ENCODE measurements at places on chromosomes 5 and 9.

GRCh38 chr5:179164331-179165311 lies 104.4 kb downstream of the ZNF354C start:
- DNase-seq, result no peak

DNA sequence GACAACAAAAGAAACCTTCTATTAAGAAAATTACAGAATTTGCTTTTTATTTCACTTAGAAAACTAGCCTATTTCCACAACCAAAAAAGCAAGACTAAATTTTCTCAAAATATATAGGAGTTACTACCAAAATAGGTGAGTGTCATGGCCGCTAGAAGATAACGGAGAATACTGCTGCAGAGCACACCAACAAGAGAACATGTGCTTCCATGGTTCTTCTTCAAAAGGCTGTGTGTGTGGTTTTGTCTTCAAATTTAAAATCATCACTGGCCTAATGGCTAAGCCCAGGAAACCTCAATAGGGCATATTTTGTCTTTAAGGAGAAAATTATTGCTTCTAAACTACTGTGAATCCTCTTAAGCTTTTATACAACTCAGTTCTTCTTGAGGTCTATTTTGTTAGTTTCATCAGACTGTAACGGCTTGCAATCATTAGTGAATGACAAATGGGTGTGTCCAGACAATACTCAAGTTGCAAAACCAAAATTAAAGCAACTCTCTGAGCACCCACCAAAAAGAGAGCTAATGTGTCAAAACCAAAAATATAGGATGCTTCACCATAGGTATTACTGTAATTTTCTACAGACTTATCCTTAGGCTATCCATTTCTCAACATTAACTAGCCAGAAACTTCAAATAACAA lies 3.3 kb downstream of the SETX start:
- DNase-seq, result no peak

DNA sequence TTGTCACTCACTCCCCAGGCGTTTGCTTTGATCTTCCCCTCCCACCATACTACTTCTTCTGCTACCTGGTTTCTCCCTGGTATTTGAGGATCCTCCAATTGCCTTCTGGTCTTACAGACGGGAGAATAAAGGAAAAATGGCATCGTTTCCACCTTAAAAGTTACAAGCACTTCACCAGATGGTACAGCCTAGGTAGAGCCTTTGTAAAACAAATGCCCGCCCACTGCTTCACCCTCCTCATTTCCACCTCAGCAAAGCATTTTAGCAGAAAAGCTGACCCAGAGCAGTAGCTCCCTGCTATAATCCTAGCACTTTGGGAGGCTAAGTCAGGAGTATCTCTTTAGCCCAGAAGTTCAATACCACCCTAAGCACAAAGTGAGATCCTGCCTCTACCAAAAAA lies 5.1 kb upstream of the ANXA2R start:
- no peak for DNase-seq

DNA sequence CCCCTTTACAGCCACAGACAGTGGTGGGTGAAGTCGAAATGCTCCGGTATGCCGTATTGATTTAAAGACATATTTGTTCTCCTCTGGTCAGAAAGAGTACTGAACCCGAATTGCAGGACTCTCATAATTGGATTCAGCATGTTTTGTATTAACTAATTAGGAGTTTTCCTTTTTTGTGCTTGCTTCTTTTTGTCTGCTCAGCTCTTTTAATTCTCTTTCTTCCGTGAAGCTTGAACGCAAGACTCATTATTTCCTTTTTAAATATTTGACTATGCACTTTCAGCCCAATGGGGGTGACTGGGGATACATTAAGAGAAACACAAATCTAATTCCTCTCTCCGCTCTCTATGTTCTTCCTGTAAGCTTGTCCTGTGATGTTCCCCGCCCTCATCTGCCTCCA lies 246.6 kb upstream of the IRX2 start:
- no peak for DNase-seq

- DNase-seq, result no peak
Measured at GRCh38 chr5:137734962-137735554, 831 bp downstream of the KLHL3 start.

DNA sequence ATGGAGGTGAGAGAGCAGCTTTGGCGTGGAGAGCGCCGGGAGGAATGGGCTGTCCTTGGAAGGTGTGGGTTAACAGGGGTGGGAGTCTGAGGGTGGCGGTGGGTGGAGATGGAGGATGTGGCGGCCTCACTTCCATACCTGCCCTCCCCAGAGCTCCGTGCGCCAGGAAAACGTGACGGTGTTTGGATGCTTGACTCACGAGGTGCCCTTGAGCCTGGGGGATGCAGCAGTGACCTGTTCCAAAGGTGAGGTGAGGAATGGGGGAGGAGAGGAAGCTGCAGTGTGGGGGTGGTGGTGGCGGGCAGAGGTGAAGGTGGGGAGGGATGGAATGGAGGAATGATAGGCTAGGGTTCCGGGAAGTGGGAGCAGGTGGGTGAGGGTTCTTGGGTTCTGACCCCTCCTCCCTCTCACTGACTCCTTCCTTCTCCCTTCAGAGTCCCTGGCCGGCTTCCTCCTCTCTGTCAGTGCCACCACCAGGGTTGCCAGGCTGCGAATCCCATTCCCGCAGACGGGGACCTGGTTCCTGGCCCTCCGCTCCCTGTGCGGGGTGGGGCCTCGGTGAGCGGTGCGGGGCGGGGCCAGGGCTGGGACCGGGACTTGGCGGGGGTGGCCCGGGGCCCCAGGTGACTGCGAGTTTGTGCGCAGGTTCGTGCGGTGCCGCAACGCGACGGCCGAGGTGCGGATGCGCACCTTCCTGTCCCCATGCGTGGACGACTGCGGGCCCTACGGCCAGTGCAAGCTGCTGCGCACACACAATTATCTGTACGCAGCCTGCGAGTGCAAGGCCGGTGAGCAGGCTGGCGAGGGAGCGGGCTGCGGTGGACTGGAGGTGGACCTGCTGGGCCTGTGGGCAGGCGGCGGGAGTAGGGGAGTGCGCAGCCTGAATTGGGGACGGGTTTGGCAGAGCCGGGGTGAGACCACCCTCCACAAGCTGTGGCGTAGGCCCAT lies 17.1 kb downstream of the TMEM8B start:
- DNase-seq, result no peak

GRCh38 chr5:94250985-94251384 lies 367.4 kb downstream of the KIAA0825 start:
- DNase-seq, result no peak

- no peak for DNase-seq
Measured at GRCh38 chr5:119400245-119400644, 44.4 kb downstream of the TNFAIP8 start.

GRCh38 chr9:12699529-12699928 lies 6.3 kb downstream of the TYRP1 start:
- no peak for DNase-seq

Data from activated CD4-positive, alpha-beta T cell treated with anti-CD3 and anti-CD28 coated beads, Interleukin-2, amount 50 U/mL, for 4 hours (primary cell).